Astrocyte (in vitro differentiated cells and primary cell): ENCODE measurements at places on chromosomes 7 and 10. TPM values are rescaled to one million over a fixed set of nuclear protein-coding genes. Genes with fewer than 3 reads are reported as not detected.

DNA sequence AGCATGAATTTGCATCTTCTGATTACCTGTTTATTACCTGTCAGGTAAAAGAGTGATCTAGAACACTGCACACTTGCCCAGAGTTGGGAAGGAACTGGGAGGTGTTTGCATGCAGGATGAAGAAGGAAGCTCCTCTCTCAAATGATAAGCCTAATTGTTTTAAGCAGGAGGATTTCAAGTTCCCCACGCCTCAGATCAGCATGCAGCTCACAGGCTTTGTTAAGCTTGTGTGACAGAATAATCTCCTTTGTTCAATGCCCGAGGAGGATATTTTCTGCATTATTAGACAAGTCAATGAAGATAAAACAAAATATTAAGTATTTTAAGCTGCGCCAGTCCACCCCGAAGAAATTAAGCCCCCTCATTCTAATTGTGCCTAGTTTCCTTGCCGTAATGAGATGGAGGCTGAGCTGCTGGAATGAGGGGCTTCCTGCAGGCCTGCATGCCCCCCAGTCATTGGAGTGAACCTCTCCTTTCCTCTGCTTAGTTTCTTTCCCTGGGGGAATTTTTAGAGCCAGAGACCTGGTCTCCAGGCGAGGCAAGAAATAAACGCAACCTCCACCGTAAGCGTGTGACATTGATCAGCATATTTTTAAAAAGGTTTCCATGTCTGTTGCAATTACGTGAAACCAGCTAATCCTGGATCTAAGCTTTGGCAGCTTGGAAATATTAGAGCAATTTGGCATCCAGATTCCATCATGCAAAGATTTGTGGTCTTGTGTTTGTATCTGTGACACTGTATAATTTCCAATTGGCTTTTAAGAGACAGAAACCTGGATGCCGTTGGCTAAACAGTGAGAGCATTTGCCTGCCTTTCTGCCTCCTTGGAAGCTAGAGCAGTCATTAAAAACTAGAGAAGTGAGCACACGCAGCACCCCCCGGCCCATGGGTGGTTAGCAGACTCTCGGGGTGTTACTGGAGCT is 376.0 kb downstream of the GALNT17 start:
- no peaks in the 10 kb centered on the region for H3K4me1 ChIP-seq
- H3K36me3 ChIP-seq: no peaks in the 10 kb centered on the region
- H3K27me3 ChIP-seq: no peaks in the 10 kb centered on the region
- no peak overlapping the region for H3K4me3 ChIP-seq

The COL17A1 gene
- 2.6 and 10.1 TPM in 2 replicates for total RNA-seq

GRCh38 chr7:100358027-100358856 is at the start of gene PILRB:
TSS of gene PILRB (plus strand) at chr7:100358117. CDS start at chr7:100358303, 186 bp downstream.
- no peak for DNase-seq
- H3K27ac ChIP-seq: no peak within 1 kb of the TSS
- H3K36me3 ChIP-seq: peaks cover 51% of the 10 kb centered on the region
- H3K4me1 ChIP-seq: no peaks in the 10 kb centered on the region
- no peak within 1 kb of the TSS for H3K4me3 ChIP-seq

DNA sequence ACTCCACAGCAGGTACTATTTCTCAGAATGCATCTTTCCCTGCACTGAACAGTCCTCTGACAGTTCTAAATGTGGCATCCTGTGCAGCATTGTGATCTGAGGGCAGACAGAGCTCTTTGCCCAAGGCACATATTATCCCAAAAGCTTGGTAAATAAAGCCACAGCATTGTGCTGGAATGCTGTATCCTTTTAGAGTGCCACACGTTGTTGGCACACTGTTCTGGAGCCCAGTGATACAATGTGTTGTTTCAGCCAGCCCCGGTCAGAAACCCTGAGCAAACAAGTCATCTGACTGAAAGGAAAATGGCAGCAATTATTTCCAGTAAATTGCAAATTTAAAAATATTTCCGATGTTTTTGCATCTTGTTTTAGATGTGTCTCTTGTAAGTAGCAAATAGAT is 45.4 kb downstream of the NAMPT start:
- DNase-seq: no peak
- no peaks in the 10 kb centered on the region for H3K4me1 ChIP-seq
- no peaks in the 10 kb centered on the region for H3K27me3 ChIP-seq
- no peak overlapping the region for H3K27ac ChIP-seq

The SMO gene
- total RNA-seq: 20.0 and 22.6 TPM in 2 replicates

DNA sequence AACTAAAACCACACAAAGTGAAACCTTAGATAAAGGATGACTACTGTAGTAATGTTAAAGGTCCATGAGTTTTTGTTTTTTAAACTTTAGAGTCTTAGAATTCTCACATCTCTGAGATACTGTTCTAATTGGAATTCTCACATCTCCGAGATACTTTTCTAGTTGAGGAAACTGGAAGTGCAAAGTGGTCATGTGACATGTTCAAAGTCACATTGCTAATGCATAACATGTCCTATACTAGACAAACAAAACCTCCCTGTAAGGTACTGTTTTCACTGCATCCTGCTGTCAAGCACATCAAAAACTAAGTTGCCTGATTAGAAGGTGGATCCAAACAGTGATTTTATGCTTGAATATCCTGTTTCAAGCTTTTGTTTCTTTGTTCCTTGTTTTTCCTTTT is 13.9 kb downstream of the TAX1BP1 start:
- no peak for DNase-seq
- H3K4me1 ChIP-seq: no peaks in the 10 kb centered on the region
- no peaks in the 10 kb centered on the region for H3K27me3 ChIP-seq
- H3K36me3 ChIP-seq: peaks cover 25% of the 10 kb centered on the region

- DNase-seq: no peak
- H3K27me3 ChIP-seq: peaks cover 8% of the 10 kb centered on the region
- H3K4me3 ChIP-seq: no peak overlapping the region
- H3K4me1 ChIP-seq: no peaks in the 10 kb centered on the region
- no peaks in the 10 kb centered on the region for H3K36me3 ChIP-seq
- no peak overlapping the region for H3K27ac ChIP-seq
Observed at GRCh38 chr10:47321521-47322195, 596 bp upstream of the GDF2 start.

The SEMA3D gene
- total RNA-seq: 9.1 and 17.7 TPM in 2 replicates

DNA sequence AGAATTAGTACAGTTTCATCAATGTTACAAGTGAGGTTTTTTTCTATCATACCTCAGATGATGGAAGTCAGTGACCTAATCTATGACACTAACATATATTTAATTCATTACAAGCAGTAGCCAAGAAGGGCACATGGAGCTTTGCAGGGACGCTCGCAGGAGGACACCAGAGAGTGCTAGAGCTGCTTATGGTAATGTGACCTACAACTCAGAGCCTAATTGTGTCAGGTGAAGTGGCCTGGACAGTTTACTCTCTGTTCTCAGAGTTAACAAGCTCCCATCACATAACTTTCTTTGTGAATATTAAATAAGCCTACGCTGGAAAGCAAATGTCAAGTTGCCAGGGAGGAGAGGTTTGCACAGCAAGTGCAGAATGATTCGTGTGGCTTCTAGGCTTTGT is 11.6 kb upstream of the CNNM2 start:
- H3K4me1 ChIP-seq: no peaks in the 10 kb centered on the region
- no peak overlapping the region for H3K27ac ChIP-seq
- H3K36me3 ChIP-seq: no peaks in the 10 kb centered on the region
- DNase-seq: no peak

DNA sequence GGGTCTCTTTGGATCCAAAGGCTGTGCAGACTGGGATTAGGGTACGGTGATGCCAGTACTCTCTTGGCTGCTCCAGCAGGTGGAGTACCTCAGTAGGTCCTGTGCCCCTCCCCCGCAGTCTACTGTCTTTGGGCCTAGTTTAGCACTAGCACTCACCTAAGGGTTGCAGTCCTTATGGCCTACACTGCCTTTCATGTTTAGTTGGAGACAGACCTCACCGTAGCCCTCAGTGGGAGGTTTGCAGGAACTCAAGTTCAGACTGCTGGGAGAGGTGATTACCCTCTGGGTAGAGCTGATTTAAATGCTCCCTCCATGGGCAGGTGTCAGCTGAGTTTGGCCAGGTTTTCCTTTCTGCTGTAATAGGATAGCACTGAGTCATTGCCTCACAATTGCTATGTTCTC is 210.8 kb upstream of the TMEM196 start:
- no peak overlapping the region for H3K4me3 ChIP-seq
- H3K4me1 ChIP-seq: no peaks in the 10 kb centered on the region
- no peak overlapping the region for H3K27ac ChIP-seq
- H3K36me3 ChIP-seq: no peaks in the 10 kb centered on the region
- no peak for DNase-seq

DNA sequence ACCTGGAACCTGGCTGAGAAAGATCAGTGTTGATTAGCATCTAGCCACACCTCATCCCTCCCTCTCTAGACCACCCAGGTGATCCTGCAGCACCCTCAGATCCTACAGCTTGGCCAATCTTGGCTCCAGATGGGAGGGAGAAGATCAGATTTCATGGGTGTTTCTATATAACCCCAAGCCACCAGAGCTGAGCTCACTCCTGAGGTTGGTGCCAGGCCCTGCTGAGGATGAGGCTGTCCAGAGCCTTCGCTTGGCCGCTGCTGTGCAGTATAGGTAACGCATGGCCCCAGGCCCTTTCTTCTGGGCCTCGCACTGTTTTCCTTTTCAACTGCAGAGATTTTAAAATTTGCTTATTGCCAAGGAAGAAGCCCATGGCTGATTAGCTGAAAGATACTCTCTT is 27.0 kb downstream of the C10orf120 start:
- DNase-seq: no peak
- no peak overlapping the region for H3K27ac ChIP-seq
- no peaks in the 10 kb centered on the region for H3K36me3 ChIP-seq
- no peaks in the 10 kb centered on the region for H3K4me1 ChIP-seq
- H3K27me3 ChIP-seq: no peaks in the 10 kb centered on the region

The WNT8B gene
- total RNA-seq: not detected in 2 replicates

- H3K36me3 ChIP-seq: no peaks in the 10 kb centered on the region
- peak; percentile 12 for DNase-seq
- H3K27me3 ChIP-seq: no peaks in the 10 kb centered on the region
- H3K27ac ChIP-seq: no peak overlapping the region
- H3K4me1 ChIP-seq: peaks cover 2% of the 10 kb centered on the region
Observed at GRCh38 chr10:45418849-45419675, 45.0 kb downstream of the ALOX5 start.

The UCMA gene
- not detected in 2 replicates for total RNA-seq

DNA sequence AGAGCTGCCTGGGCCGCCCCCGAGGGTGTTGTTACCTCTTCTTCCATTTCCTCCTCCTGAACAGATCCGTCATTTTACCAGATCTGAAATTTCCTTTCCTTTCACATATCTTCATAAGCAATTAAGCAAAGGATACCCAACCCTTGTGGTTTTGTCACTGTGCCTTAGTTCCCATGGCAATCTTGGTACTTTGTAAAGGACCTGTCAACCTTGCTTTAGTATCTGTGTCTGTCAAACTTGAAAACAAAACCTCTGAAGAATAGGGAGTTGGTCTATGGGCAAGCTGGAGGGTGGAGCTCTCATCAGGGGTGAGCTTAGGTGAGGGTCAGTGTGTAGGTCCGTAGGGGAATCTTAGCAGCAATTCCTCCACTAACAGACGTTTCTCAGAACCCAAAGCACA is 25.4 kb upstream of the CCDC3 start:
- H3K36me3 ChIP-seq: no peaks in the 10 kb centered on the region
- H3K4me3 ChIP-seq: no peak overlapping the region
- no peak overlapping the region for H3K27ac ChIP-seq
- H3K4me1 ChIP-seq: no peaks in the 10 kb centered on the region
- H3K27me3 ChIP-seq: peaks cover 3% of the 10 kb centered on the region

- H3K36me3 ChIP-seq: no peaks in the 10 kb centered on the region
- peaks cover 9% of the 10 kb centered on the region for H3K27me3 ChIP-seq
- H3K27ac ChIP-seq: no peak overlapping the region
Observed at GRCh38 chr7:94029976-94030375, 25.8 kb upstream of the BET1 start.

DNA sequence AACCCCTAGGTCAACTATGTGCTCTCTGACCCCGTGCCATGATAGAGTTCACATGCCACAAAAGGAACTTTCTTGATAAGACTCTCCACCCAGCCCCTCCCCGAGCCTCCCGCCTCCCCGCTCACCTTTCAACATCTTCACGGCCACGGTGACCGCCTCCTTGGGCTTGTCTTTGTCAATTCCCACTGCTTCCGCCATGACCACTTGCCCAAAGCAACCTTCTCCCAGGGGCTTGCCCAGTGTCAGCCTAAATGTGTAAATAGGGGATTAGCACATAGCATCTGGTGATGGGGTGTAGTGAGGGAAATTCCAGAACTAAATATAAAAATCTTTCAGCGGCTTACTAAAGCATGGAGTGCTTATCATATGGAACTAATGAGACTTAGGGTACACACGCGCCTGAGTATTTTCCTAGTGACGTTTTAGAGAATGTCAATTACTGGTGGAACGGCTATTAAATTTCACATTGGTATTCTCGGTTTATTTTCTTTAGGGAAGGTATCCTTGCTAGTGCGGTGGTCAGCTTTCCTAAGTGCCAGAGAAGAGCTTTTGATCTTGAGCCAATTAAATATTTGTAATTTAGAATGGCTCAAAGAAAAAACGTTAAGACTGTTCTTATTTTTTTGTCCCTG is 97.4 kb downstream of the FGFR2 start:
- H3K4me3 ChIP-seq: no peak overlapping the region
- no peak for DNase-seq
- H3K4me1 ChIP-seq: peaks cover 7% of the 10 kb centered on the region
- no peak overlapping the region for H3K27ac ChIP-seq
- peaks cover 3% of the 10 kb centered on the region for H3K27me3 ChIP-seq

GRCh38 chr7:57210212-57210611 is 78.0 kb upstream of the ZNF479 start:
- H3K27ac ChIP-seq: no peak overlapping the region
- no peaks in the 10 kb centered on the region for H3K27me3 ChIP-seq
- H3K4me1 ChIP-seq: no peaks in the 10 kb centered on the region
- no peak for DNase-seq

DNA sequence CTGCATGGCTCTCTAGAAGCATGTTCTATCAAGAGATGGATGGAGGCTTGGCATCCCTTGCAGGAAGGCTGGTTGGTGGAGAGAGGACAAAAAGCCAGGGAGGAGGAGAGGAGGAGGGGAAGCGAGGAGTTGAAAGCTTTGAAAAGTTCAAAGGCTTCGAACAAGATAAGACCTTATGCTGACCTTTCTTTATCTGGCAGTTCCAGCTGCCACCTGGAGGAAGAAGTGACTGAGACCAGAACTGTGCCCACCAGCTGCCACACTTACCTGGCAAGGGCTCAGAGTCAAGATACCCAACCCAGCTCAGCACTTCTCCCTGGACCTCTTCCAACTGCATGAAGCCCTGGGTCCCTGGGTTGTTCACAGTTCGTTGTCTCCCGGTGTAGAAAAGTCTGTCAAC is 14.8 kb downstream of the CCL24 start:
- peaks cover 4% of the 10 kb centered on the region for H3K27me3 ChIP-seq
- H3K36me3 ChIP-seq: no peaks in the 10 kb centered on the region
- no peak overlapping the region for H3K27ac ChIP-seq
- H3K4me3 ChIP-seq: no peak overlapping the region
- H3K4me1 ChIP-seq: no peaks in the 10 kb centered on the region

- H3K27me3 ChIP-seq: no peaks in the 10 kb centered on the region
- no peak overlapping the region for H3K27ac ChIP-seq
- DNase-seq: no peak
- H3K4me1 ChIP-seq: no peaks in the 10 kb centered on the region
- H3K36me3 ChIP-seq: no peaks in the 10 kb centered on the region
- H3K4me3 ChIP-seq: no peak overlapping the region
Observed at GRCh38 chr10:70323697-70324338, 40.0 kb upstream of the NPFFR1 start.
